NCI-H524 (cell line): ENCODE measurements at places on chromosomes 2 and 18.

DNA sequence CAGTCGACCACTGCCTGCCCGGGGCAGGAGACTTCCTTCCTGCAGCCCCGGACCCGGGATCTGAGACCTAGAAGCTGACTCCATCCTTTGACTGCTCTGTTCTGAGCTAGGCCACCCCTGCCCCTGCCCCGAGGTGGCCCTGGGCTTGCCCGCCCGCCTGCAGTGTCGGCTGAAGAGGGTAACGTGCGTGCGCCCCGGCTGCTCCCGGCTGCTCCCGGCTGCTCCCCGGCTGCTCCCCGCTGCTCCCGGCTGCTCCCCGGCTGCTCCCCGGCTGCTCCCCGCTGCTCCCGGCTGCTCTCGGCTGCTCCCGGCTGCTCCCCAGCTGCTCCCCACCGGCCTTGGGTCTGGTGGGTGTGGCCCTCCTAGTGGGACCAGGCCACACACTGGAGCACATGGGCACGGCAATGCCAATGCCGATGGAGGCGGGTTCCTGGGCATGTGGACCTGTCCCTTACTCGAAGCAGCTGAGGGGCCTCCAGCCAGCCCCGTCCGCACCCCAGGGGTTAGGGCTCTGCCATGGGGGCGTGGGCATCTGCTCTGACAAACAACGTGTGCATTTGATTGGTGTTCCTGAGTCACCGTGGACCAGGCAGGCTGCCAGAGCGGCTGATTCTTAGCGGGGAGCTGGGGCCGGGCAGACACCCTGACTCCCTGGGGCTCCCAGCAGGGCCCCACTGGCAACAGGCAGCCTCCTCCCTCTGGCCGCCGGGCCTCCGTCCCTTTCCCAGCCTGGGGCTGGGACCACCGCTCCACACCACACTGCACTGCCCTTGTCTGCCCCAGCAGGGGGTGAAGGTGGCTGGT, 2.0 kb upstream of the GAL3ST2 start:
- no peak for DNase-seq

- DNase-seq: no peak
These were observed 83.6 kb downstream of the MREG start for GRCh38 chr2:215929602-215930335.

DNA sequence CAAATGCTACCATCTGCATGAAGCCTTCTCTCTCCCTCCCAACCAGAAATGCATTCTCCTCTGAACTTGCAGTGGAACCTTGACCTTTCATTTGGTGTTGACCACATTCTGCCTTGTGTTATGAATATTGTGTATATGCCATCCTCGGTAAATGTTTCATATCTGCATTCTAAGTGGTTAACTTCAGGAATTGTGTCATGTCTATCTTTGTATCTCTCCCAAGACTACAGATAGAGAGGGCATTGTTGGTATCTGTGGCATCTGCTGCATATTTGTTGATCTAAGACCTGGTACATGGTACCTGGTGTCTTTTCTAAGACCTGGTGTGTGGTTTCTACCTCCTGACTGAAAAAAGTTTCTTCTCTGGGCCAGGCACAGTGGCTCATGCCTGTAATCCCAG, 34.0 kb downstream of the CASP10 start:
- DNase-seq: no peak

GRCh38 chr2:104443145-104443544, 410.8 kb upstream of the POU3F3 start:
- DNase-seq: no peak

- DNase-seq: no peak
These were observed 105.0 kb downstream of the PLEKHM3 start for GRCh38 chr2:207920321-207920720.
